ENCODE measurements at places on chromosomes 2 and 18. TPM values are rescaled to one million over a fixed set of nuclear protein-coding genes. Genes with fewer than 3 reads are reported as not detected.

ALLC gene
- total RNA-seq = not detected

NT5DC4 gene
- not detected for total RNA-seq

GAL3ST2 gene
- total RNA-seq = not detected

SERPINB4 gene
- not detected for total RNA-seq

ANKRD30BL gene
- total RNA-seq = not detected

SFT2D3 gene
- 7.3 TPM for total RNA-seq
